ENCODE measurements at places on chromosomes 2 and 18.
A peak's percentile ranks its signal among the peaks of the same experiment; 100 is the strongest.

- DNase-seq: peak; percentile 60
These were observed 28.7 kb upstream of the RPRD1A start for GRCh38 chr18:36095936-36096519.

- DNase-seq: no peak
These were observed 57.9 kb downstream of the HDLBP start for GRCh38 chr2:241257419-241258032.

GRCh38 chr2:42562474-42563144 is 5.8 kb upstream of the MTA3 start:
- no peak for DNase-seq

DNA sequence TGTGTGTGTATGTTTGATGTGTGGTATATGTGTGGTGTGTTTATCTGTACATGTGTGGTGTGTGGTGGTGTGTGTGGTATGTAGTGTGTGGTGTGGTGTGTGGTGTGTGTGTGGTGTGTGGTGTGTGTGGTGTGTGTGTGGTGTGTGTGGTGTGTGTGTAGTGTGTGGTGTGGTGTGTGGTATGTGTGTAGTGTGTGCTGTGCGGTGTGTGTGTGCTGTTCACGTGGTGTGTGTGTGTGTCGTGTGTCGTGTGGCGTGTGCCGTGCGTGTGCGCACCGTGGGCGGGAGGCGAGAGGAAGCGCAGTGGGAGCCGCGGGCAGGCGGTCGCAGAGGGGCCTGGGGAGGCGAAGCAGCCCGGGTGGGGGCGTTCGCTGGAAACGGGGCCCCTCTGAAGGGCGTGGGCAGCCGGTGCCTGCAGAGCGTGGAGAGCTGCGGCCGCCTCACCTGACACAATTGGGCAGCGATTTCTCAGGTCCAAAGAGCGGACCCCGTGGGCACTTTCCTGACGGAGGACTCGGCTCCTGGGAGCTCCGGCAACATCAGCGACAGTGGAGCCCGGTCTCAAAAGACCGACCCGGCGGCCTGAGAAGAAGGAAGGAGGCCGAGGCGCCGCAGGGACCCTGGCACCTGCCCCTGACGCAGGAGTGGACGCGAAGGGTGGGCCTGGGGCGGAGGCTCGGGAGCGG is 741.1 kb upstream of the SALL3 start:
- DNase-seq: no peak

DNA sequence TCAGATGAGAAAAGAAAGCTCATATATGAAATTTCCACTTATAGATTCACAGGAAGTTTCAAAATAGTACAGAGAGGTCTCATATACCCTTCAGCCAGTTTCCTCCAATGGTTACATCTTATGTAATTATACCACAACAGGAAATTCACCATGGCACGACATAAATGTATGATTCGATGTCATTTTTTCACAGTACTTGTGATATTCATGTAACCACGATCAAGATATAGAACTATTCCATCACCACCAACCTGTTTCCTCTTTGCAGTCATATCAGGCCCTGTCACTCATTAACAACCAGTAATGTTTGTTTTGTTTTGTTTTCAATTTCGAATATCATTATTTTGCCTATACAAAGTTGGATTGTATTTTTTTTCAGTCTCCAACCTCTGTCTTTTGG is 314.3 kb upstream of the POU3F3 start:
- no peak for DNase-seq

DNA sequence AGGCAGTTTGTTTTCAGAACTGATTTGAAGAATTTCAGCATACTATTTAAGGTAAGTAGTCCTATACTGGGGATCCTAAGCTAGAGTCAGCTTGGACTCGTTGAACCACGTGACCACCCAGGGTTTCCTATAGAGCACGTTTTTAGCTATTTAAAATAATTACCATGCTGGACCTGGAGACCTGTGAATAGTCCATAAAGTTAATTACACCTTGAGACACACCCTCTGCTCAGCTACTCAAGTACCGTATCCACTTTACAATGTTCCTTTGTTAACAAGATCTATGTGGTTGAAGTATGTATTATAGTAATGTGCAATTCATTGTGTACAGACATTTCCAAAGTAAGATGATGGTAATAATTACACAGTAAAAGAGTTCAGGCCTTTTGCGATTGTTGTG is 67.6 kb downstream of the CRIM1 start:
- no peak for DNase-seq

- no peak for DNase-seq
These were observed 63.6 kb downstream of the ACKR3 start for GRCh38 chr2:236633219-236633570.

GRCh38 chr2:135050132-135050531 is 2.0 kb upstream of the RAB3GAP1 start:
- no peak for DNase-seq

- no peak for DNase-seq
These were observed 140.5 kb downstream of the ASB1 start for GRCh38 chr2:238567067-238567855.

DNA sequence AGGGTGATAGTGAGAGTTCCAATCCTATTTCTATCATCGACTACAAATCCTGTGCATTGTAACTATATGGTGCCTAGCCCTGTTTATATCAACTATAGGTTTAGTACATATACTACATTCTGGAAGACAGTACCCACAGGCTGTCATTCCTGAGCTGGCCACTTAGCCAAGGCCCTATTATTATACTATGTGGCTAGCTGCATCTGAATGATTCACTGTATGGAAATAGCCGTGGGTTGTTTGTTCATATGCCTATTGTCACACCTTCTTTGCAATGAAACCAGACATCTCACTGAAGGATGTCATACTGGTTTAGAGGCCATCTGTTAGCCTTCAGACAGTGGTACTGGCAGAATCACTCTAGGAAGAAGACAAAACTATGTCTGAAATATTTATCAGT is 62.3 kb upstream of the FSIP2 start:
- no peak for DNase-seq

DNA sequence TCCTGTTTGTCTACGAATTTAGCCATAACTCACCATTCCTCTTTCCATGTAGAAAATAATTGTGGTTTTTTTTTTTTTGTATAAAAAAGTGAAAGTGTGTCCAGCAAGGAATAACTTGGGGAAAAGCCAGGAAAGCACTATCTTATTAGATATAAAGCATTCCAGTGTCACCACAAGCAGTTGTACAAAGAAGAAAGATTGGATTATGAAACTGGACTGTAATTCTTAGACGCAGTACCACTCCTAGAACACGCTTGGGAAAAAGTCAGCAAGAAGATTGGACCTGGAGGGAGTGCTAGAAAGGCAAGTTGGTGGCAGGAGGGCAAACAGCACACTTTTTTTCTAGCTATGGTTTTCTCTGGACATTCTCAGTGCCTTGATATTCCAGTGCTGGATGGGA is 186.7 kb downstream of the PARD3B start:
- DNase-seq: no peak

- DNase-seq: no peak
These were observed 190.1 kb downstream of the KLHL29 start for GRCh38 chr2:23574919-23575654.

GRCh38 chr2:118975133-118975532 is 33.1 kb downstream of the MARCO start:
- DNase-seq: no peak

GRCh38 chr2:37767959-37768925 is 96.8 kb upstream of the CDC42EP3 start:
- DNase-seq: no peak

GRCh38 chr2:83953697-83954096 is 505.4 kb downstream of the SUCLG1 start:
- no peak for DNase-seq

GRCh38 chr2:65432227-65433190 is at the start of gene SPRED2:
Gene SPRED2, minus strand, starts transcription at chr2:65432599. Its CDS starts 612 bp downstream, at chr2:65431987.
- peak; percentile 85 for DNase-seq

DNA sequence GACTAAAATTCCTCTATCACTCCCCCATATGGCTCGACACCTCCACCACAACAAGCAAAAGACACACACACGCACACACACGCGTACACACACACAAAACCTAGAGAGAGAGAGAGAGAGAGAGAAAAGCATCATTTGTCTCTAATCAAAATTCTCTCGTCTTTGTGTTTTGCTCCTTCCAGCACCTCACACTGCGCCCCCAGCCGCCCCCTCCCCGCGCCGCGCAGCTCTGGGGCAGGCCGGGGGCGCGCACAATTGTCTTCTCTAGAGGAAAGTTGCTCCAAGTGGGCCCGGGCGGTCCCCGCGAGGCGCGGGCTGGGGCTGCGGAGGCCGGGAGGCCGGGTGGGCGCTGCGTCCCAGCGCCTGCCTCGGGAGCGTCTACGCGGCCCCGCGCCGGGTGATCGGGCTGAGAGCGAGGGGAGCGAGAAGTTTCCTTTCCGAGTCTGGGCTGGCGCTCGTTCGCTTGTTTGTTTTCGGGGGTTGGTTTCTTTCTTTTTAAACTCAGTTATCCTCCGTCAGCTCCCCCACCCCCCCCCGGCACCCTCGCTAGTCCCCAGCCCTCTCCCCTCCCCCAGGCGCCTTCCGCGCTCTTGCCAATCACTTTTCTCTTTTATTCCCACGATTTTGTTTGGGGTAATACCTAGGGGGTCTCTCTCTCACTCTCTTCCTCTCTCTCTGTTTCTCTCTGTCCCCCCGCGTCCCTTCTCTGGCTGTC is 4.1 kb downstream of the ZEB2 start:
- peak; percentile 55 for DNase-seq

- DNase-seq: no peak
These were observed 613.4 kb downstream of the ARHGAP15 start for GRCh38 chr2:143742581-143742980.

DNA sequence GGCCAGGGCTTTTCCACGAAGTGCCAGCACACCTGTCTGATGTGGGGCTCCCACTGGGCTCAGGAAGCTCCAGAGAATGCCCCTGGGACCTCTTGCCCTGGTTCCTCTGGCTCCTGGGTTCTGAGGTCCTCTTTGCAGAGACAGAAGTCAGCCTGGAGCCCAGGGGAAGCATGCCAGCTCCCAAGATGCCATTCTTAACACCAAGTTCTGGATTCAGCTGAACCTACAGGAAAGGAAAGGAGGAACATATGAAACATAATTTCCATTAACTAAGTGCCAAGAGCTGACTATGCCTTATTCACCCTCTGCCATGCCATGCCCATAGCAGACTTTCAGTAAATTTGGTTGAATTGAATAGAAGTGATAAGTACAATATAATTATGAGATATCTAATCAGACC is 21.9 kb downstream of the FAM124B start:
- no peak for DNase-seq

DNA sequence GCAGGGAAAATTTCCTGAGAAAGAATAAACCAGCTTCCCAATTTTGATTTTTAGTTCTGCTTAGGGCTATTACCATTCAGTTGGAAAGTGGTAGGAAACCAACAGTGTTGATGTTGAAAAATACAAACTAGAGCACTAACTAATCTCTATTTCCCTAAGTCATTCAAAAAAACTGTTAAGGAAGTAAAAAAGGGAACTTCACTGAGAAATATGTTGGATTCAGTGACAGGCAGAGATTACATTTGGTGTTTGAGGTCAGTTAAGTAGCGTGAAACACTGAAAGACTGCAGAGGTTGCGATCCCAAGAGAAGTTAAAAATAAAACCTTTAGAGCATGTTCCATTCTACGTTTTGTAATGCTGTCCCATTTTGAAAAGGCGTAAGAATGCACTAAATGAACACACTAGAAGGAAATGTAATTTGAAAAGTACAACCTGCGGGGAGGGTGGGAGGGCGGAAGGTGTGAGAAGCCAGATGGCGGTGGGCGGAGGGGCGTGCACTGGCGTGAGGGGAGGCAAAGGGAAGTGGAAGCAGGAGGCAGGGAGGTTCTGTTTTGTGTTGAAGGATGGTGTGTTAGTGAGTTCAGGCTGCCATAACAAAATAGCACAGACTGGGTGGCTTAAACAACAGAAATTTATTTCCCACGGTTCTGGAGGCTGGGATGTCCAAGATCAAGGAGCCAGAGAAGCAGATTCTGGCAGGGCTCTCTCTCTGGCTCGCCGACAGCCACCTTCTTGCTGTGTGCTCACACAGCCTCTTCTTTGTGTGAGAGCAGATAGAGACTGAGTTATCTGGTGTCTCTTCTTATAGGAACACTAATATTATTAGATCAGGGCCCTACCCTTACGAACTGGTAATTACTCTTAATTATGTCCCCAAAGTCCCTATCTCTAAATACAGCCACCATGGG is 94.3 kb upstream of the KCTD1 start:
- no peak for DNase-seq

- DNase-seq: peak; percentile 77
These were observed 33.4 kb downstream of the XRCC5 start for GRCh38 chr2:216142540-216142939.

GRCh38 chr2:37449761-37450296 is 105.4 kb downstream of the QPCT start:
- no peak for DNase-seq

DNA sequence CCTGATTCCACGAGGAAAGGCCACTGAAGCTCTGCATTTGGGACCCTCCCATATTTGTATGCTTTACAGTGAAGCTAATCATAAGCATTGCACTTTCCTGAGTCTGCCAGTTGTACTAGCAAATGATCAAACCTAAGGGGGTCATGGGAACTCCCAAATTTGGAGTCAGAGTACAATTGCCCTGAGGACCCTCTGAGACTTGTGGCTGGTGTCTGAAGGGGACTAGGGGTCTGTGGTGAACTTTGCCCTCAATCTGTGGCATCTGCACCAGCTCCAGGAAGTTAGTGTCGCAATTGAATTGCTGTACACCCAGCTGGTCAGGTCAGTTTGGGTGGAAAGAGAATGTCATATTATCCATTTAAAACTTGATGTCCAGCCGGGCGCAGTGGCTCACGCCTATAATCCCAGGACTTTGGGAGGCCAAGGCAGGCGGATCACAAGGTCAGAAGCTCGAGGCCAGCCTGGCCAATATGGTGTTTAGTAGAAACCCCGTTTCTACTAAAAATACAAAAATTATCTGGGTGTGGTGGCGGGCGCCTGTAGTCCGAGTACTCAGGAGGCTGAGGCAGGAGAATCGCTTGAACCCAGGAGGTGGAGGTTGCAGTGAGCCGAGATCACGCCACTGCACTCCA is 18.1 kb downstream of the SOWAHC start:
- no peak for DNase-seq

- no peak for DNase-seq
These were observed 206.8 kb upstream of the TNP1 start for GRCh38 chr2:217066510-217067270.

DNA sequence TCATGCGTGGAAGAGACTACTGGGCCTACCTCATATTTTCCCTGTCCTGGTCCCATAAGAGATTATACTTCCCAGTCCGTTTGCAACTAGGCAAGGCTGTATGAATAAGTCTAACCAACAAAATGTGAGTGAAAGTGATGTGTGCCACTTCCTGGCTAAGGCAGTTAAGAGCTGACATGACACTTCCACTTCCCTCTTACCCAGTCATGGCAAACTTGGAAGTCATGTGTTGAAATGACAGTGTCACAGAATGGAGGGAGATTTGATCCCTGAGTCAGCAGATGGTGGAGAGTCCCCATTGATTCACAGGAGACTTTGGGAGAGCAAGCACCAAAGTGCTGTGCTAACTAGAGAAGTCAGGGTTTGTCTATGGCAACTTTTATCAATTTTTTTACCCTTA is 36.4 kb downstream of the TACR1 start:
- DNase-seq: peak; percentile 5
